ENCODE measurements at places on chromosomes 11 and 22.

- DNase-seq = no peak
Observed at GRCh38 chr11:83238111-83238510, 44.6 kb downstream of the ANKRD42 start.

DNA sequence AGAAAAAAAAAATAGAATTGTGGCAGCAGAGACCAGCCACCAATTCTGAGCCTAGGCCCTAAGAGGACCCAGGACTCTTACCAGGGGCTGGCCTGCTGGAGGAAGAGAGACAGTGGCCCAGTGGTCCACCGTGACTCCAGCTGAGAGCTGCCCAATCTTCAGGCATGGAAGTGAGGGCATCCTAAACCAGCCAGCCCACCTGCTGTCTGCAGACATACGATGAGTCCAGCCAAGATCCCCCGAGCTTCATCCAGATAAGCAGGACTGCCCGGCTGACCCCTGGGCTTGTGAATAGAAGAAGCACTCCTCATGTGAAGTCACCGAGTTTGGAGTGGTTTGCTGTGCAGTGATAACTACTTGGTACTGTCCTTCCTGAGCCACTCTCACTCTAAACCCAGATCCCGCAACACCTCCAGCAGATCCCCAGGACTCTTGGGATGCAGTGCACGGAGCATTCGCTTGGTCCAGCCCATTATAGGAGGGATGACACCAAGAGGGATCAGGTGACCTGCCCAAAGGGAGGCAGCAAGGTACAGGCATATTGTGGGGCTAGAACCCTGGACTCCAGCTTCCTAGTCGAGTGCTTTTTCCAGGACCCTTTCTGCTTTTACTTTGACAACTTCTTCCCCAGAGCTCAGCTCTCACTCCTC is 41.7 kb upstream of the FGF3 start:
- DNase-seq = no peak

GRCh38 chr22:29208879-29209623 is 3.4 kb downstream of the EMID1 start:
- no peak for DNase-seq

DNA sequence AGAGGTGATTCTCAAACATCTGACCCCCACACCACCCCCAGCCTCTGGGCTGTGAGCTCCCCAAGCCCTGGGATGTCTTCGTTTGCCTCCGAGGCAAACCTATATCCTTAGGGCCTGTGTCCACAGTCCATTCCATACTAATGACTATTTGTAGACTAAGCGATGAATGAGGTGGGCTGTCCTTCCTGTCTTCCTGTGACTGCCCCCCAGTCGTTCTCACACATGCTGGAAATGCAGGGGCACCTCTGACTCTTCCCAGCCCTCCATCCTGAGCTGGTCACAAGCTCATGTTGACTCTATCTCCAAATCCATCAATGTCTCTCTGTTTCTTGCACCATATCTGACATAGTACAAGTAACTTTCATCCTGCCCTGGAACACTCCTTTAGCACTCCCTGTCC is 4.8 kb downstream of the ATG16L2 start:
- DNase-seq = no peak

DNA sequence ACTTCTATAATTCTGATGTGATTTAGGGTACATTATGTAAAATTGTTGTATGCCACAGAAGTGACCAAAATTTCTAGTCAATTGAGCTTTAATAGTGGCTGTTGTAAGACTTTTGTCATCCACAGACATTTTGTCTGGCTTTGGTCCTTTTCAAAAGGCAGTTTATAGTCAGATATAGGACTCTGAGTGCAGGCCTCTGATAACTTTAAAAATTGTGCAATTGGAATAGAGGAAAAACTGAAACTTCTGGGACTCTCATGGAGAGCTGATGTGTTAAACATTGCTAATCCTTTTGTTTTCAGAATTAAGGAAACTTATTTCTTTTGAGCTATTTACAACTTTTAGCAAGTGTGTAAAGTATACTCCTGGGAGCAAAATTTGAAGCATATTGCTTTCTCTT is 9.0 kb upstream of the MRPL17 start:
- DNase-seq = no peak

DNA sequence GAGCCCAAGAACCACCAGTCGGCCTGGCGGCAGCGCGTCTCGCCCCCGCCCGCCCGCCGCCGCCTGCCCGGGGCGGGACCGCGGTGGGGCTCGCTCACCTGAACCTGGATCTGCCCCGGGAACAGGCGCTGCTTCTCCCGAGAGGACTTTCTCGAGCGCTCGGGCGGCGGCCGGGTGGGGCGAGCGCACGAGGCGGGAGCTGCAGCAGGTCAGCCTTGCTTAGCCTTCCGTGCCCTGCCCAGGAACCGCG is 133 bp downstream of the MYH9 start:
- no peak for DNase-seq

GRCh38 chr11:33915526-33915925 is 23.6 kb upstream of the LMO2 start:
- no peak for DNase-seq
